ENCODE measurements at places on chromosomes 11 and 22. TPM values are rescaled to one million over a fixed set of nuclear protein-coding genes. Genes with fewer than 3 reads are reported as not detected.

Gene OR5B21
- total RNA-seq = not detected

Gene TREH
- total RNA-seq = not detected

Gene GAL3ST1
- 0.68 TPM for total RNA-seq

Gene DGCR6
- 1.9 TPM for total RNA-seq

GRCh38 chr22:44677353-44677840 lies 24.6 kb upstream of the PRR5 start:
- no peak for DNase-seq

- peak; percentile 55 for DNase-seq
Observed at GRCh38 chr11:67638535-67639437, 777 bp downstream of the TBX10 start.

DNA sequence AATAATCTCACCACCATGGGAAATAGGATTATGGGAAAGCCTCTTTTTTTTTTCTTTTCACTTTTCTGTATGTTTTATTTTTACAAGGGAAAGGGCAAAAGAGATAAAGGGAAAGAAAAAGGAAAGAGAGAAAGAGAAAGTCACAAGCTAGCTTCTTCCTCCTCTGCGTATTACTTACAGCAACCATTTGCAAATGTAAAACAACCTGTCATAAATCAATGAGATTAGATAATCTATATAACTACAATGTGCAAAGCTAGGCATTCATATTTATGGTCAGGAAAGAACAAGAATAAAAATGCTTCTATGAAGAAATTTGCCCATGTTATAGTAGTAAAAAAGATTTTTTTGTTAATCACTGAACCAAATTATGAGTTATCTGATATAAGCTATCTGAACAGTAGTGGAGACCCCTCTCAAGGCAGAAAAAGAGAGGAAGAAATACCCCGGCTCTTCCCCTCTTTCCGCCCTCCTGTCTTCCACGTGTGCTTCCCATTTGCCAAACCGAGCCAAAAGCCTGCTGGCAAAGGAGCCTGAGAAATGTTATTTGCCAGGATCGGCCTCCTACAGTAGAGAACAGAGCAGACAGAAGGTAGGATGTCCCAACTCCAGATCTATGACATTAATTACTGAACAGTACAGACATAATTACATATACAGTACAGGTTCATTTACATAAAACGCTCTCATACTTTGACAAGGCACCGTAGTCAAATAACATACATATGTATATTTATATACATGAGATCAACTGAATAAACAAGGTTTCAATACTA lies 50.2 kb downstream of the ARHGAP32 start:
- no peak for DNase-seq

DNA sequence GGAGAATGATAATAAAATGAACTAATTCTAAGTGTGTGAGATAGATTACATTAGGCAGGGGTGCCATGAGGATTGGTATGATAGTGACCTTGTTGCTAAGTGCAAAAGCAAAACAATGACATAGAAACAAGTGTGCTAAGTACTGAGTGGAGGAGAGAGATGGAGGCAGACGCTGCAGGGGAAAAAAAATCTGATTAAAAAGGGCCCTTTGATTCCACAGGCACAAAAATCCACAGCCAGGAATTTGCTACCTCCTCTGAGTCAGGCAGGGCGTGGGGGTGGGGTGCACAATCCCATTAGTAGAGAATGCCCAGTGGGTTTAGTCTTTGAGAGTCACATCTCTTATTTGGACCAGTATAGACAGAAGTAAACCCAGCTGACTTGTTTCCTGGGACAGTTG lies at the start of gene CNTF:
Gene CNTF (plus strand): TSS at position 322 of the 400 bp plus-strand sequence. CDS start 88 bp downstream, outside the sequence.
- DNase-seq = no peak

DNA sequence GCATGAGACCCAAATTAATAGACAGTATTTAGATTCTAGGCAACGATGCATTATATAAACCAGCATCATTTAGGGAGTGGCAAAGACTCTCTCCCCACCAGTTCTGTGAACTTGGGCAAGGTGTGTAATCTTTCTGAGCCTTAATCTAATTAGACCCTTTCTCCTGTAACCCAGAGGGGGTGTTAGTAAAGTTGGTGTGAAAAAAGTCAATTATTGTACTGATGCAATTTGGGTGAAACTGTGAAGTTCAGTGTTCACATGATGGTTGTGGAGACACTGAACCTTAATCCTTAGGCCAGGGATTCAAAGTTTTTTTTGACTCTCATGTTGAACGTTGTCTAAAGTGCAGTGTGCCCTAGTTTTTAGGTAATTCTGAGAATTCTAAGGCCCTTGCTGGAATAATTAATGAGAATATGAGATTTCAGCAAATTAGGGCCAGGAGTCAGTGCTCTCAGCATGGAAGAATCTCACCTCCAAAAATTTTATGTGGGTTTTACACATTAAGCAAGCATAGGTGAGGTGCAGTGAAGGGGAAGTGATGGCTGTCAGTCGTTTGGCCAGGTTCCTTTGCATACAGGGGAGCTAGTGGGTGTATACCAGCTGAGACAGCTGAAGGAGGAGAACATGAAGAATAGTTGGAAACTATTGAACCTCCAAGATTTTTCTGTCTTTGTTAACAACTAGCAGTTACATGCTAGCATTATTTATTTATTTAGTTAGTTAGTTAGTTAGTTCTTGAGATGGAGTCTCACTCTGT lies 94.2 kb downstream of the PTPRJ start:
- no peak for DNase-seq

DNA sequence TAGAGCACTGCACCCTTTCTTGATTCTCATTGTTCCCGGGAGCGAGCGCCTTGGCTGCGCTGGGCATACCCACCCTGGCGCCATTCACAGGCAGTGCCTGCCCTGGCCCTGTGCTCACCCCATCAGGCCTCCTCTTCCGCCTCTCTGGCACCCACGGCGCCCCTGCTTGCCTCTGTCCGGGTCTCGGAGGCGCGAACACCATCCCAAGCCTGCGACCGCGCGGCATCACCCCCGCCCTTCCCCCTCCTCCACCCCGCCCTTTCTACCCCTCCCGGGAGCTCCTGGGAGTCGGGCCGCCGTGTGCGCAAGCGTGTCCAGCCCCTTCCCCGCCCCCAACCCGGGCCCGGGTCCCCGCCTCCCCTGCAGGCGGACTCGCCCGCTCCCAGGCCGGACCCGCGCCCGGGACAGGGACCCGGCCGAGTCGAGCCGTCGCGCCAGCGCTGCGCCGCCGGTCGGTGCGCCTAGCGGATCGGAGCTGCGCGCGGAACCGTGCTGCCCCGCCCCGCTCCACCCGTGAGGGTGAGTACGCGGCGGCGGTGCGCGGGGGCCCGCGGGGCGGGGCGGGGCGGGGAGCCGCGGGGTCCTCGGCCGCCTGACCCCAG lies at the start of gene ST3GAL4:
Gene ST3GAL4 (plus strand): TSS at position 363 of the 602 bp plus-strand sequence. CDS start 50,470 bp downstream, outside the sequence.
- DNase-seq = peak; percentile 90

- DNase-seq = no peak
Observed at GRCh38 chr11:3021125-3021524, 29.0 kb upstream of the NAP1L4 start.

GRCh38 chr22:21834869-21835268 lies 32.6 kb downstream of the MAPK1 start:
- DNase-seq = no peak

- DNase-seq = no peak
Observed at GRCh38 chr11:12292766-12293165, 84.6 kb upstream of the PARVA start.

DNA sequence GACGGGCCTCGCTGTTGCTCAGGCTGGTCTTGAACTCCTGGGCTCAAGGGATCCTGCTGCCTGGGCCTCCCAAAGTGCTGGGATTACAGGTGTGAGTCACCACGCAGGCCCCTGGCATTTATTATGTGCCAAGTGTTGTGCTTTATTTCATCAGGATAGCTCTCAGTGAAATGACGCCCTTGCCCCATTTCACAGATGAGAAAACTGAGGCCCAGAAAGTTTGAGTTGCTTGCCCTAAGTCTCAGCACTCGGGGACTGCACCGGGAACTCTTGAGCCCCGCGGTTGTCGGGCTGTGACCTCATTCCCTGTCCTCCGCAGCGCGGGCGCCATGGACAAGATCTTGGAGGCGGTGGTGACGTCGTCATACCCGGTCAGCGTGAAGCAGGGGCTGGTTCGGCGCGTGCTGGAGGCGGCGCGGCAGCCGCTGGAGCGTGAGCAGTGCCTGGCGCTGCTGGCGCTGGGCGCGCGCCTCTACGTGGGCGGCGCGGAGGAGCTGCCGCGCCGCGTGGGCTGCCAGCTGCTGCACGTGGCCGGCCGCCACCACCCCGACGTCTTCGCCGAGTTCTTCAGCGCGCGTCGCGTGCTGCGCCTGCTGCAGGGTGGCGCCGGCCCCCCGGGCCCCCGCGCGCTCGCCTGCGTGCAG lies 7.3 kb downstream of the USP35 start:
- DNase-seq = no peak

- peak; percentile 56 for DNase-seq
Observed at GRCh38 chr11:93330446-93330984, at the start of gene DEUP1. Gene DEUP1 (plus strand): TSS chr11:93330742. CDS start chr11:93332260, 1,518 bp downstream.

DNA sequence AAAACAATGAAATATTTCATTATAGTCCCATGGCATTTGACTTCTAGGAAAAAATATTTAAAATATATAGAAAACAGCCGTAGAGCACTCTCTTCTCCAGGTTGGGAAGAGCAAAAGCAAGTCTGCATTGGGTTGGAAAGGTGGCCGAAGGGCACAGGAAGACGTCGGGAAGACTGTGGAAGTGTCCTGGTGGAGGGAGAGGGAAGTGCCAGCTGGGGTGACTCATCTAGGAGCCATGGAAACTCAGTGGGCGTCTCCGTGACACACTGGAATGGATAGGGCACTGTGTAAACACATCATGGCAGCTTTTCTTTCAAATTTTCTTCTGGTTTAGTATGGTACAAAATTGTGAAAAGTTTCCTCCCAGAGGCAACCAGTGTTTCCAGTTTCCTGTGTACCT lies 12.7 kb downstream of the GTPBP1 start:
- peak; percentile 78 for DNase-seq

- peak; percentile 63 for DNase-seq
Observed at GRCh38 chr11:77090373-77091111, 12.1 kb upstream of the OMP start.

GRCh38 chr11:67238894-67239782 lies 27.1 kb upstream of the GRK2 start:
- DNase-seq = no peak

DNA sequence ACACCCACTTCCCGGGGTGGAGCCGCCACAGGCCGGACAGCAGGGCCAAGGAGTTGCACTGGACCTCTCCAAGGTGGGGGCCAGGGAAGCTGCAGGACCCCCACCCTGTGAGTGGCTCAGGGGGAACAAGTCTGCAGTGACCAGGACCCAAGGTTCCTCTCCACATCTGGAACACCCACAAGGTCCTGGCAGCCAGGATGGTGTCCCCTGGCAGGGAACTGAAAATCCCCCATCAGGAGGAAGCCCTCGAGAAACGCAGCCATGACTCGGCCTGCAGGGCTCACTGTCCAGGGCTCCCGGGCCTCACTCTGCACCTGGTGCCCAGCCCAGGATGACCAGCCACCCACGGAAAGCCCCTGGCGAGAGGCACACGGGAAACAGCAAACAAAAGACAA lies 11.5 kb downstream of the RNH1 start:
- DNase-seq = no peak

DNA sequence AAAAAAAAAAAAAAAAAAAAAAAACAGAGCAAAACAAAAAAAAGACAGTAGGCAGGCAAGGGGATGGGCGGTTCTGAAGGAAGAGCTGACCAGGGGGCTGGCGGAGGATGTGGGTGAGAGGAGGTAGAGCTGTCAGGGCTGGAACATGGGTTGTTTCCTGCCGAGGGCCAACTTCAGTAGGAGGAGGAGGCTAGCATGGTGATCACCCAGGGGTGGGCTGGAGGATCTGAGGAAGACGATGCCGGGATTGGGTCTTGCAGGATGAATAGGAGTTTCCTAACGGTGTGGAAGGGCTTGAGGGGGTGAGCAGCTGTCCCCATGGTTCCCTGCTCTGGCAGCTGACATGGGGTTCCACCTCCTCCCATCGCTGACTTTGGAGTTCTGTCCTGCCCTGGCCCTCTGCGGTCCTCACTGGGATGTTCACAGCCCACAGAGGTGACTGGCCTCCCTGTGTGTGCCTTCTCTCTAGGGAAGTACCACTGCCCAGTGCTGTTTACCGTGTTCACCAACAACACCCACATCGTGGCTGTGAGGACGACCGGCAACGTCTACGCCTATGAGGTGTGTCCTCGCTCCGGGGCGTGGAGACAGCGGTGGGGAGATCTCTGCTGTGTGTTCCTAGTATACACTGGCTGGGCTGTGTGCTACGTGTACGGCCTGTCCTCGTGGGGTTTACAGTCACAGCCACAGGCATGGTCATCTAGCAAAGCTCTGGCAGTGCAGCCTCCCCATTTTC lies 15.2 kb downstream of the PPIL2 start:
- DNase-seq = no peak

DNA sequence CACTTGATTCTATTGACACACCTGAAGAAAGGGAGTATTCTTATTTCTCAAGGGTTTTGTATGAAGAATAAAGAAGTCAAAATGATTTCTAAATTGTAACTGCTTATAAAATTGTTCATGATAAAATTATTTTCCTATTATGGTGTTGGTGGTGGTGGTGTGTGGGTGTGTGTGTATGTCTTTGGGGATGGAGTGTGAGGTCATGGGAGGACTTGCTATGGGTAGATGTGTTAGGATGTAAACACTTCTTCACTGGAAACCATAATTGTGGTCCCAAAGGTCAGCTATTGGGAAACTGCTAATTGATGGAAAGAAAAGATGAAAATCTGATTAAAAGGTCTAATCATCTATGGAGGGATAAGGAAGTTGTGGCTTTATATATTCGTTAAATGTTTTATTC lies 5.1 kb downstream of the TRIM22 start:
- DNase-seq = no peak

DNA sequence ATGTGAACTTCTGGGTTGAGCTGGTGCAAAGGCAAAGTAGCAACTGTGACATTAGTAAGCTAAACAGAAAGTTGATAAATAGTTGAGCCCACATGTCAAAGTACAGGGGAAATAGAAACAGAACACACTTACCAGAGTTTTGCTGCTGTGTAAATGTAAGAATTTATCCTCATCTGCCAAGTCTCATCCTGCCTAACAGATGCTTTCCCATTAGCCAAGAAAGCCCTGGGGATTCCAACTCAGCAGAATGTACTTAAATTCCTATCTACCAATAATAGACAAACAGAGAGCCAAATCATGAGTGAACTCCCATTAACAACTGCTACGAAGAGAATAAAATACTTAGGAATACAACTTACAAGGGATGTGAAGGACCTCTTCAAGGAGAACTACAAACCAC lies 7.3 kb upstream of the OR51A2 start:
- DNase-seq = no peak

DNA sequence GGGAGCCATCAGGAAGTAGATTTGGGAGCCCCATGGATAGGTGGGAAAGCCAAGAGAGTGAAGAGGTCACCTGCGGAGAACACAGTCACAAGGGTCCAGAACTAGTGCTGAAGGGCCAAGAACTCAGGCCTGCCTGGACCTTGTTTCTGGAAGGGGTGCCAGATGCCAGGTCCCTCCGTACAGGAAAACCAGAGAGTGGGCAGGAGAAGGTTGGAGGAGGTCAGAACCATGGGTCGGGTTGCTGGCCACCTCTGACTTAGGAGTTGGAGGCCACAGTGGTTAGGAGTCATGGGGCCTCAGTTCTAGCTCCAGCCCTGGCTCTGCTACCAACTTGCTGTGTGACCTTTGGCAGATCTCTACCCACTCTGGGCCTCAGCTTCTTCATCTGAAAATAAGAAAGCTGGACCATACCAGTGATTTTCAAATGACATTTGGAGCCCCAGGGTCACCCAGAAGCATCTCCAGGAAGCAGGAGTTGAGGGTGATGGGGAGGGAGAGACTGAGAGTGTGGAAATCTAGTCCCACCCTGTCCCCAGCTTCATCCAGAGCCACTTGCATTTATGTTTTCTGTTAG lies 20.8 kb upstream of the TUB start:
- peak; percentile 56 for DNase-seq

- no peak for DNase-seq
Observed at GRCh38 chr11:105049481-105049880, 4.3 kb upstream of the CARD16 start.

Data from sigmoid colon (tissue), 7 donors.